Activated CD8-positive, alpha-beta memory T cell treated with anti-CD3 and anti-CD28 coated beads for 48 hours (primary cell): ENCODE measurements at places on chromosomes 12 and 14.

DNA sequence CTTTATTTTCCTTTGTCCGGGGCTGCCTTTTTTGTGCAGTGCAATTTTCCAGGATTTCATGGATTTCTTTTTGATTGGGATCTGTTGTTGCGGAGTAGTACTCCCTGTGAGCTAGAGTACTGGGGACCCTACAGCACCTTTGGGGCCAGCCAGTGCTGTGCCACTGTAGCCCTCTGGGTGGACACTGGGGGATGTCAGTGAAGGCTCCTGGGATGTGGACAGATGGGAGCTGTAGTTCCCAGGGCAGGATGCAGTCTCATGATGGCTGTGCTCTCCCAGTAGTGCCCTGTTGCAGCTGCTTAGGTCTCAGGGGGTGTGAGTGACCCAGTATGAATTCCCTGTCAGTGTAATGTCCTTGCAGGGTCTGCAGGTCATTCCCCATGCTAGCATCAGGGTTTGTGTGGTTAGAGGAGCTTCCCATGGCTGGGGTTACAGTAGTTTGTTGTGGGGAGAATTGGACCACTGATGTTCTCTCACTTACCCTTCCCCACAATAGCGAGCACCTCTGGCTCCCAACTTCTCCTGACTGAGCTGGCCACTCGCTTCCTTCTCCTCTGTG is 72.2 kb downstream of the BRMS1L start:
- no peak for DNase-seq

DNA sequence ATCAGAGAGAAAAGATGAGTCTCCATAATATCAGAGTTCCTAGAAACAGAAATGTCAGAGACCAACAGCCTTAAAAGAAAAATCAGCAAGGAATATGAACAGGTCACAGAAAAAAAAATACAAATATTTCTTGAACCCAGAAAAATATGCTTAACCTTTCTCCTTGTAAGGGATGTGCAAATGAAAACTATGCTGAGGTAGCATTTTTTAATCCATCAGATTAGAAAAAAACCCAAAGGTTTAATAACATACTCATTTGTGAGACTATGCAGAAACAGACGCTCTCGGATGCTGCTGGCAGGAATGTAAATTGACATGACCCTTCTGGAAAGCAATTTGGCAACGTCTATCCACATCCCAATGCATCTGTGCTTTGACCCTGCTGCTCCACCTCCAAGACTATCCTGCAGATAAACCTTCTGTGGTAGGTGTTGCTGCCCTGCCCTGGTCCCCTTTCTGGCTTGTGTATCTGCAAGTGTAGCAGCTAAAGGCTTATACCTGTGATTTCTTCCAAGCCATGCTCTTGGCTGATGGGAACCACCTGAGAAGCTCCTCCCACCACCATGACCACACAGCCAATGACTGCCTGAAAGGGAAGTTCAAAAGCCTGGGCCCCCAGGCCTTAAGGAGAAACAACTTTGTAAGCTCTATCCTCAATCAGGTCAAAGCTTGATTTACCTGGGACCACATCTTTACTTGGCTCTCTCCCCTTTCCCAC is 49.4 kb downstream of the LTBP2 start:
- DNase-seq = no peak

DNA sequence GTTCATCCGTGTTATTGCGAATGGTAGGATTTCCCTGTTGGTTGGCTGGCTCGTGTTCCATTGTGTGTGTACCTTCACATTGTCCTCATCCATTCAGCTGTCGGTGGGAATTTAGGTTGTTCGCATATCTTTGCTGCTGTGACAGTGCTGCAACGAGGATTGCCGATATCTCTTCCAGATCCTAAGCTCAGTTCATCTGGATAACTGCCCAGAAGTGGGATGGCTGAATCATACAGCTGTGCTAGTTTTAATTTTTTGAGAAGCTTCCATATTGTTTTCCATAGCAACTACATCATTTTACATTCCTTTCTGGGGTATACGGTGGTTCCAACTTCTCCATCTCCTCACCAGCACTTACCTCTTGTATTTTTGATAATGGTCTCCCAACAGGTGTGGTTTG is 292.8 kb upstream of the SFSWAP start:
- no peak for DNase-seq

DNA sequence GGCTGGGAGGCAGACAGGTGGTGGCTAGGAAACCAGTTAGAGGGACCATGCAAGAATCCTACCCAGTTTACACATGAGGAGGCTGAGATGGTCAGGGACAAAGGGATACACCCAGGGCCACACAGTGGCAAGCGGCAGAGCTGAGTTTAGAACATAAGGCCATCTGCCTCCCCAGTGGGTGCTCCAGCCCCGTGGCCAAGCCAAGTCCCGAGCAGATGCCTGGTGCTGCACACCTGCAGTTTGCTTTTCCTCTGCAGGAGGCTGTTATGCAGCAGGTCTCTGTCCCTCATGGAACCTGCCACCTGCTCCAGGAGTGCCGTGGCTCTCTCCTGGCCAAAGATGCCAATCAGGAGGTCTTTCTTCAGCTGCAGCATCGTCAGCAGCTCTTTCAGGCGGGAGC is 70.8 kb downstream of the SYNE3 start:
- no peak for DNase-seq

DNA sequence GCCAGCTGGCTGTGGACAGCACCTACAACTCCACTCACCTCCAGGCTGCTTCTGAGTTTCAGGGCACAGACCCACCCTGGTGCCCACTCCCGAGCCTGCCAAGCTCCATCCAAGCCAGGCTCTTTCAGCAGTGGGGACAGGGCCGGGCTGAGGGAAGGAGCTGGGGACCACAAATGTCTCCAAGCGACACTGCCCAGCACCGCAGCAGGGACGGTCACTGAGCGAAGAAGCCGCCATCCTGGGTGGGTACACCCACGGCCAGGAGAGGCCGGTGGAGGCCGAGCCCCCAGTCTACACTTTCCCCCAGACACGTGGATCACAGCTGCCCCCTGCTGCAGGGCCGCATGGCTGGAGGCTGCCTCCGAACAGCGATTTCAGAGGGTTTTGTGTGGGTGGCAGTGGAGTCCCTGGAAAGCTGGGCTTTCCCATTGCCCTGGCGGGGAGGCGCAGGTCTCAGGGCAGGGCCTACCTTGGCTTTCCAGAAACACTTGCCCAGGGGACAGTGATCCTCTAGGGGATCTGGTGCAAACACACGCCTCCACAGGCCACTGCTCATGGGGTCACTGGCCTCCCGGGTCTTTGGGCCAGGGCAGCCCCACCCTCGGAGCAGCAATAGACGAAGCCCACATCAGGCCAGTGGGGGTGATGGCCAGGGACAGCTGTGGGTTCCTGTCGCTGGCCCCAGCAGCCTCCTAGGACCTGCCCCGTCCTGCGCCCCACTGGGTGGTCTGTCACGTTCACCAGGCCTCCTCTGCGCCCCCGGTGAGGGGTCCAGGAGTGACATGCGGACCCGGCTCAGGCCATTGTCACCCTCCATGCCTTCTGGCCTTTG is 1.2 kb upstream of the GPR132 start:
- DNase-seq = no peak

DNA sequence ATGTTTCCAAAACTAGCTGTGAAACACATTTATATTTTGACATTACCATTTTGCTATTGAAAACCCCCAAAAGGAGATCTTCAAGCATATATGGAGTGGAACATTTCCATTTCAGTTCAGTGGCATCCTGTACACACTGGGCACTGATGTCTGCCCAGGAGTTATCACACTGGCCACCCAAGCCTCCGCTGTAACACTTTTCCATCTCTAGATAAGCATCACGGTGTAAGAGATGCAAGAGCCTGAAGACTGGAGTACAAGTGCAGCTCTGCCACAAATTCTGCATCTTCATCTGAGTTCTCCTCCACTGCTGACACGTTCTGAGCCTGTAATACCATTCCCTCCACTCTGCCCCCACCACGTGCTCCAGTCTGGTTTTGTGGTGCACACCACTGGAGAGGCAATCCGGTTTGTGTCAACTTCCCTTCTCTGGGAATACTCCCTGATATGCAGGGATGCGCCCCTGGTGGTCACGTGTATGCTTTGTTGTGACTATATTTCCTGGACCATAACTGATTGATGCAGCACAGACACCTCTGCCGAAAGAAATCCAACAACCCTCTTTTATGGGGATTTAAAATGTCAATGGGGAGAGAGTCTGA is 12.7 kb downstream of the SPTLC2 start:
- no peak for DNase-seq

DNA sequence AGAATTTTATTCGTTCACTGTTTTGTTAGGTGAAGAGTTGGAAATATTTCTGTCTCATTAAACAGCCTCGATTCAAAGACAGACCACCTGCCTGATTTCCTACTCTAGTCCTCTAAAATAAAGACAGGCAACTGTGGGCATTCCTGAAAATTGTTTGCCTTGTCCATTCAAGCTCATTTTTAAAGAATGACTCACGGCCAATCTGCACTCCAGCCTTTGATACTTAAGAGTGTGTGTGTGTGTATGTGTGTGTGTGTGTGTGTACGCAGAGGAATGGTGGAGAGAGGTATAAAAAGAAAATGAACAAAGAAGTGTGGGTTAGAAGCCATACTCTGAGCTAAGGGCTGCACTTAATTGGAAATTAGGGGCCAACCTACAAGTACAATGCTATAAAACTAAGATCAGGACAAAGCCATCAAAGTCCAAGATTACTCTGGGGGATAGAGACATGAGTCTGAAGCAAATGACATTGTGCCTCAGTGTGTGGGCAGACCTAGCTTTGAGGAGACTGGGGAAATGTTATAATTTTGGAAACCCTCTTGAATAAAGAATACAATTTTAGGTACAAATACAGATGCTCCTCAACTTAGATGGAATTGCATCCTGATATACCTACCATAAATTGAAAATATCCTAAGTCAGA is 45.6 kb upstream of the SOCS2 start:
- no peak for DNase-seq

DNA sequence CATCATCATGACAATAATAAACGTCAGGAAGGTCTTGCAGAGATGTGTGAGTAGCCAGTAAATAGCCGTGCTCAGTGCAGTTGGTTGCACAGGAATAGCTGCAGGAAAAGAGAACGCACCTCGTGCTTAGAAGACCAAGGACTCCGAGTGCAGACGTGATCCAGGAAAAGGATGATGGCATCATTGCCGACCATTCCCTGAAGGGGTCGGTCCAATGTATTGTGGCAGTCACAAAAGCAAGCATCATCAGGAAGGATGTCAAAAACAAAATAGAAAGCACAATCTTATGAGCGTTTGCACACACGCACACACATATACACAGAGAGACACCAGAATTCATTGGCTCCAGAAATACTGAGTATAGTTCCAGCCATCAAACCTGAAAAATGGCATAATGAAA is 12.8 kb downstream of the DUSP6 start:
- no peak for DNase-seq

DNA sequence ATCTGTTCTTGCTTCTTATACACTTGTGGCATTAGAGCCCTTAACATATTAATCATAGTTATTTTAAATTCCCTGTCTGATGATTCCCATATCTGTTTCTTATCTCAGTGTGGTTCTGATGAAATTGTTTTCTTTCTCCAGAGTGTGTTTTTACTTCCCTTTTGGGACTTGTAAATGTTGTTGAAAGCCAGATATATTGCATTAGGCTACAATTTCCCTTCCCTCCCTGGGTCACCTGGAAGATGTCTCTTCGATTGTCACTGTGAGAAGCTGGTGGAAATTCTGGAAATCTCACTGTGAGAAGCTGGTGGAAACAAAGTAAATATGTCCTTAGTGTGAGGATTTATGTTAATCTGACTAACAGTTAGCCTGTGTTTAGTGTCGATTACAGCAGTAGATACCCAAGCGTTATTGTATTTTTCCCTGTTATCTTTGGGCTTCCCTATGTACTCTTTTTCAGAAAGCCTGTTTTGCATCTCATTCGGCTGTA is 717.3 kb downstream of the TRHDE start:
- DNase-seq = no peak

DNA sequence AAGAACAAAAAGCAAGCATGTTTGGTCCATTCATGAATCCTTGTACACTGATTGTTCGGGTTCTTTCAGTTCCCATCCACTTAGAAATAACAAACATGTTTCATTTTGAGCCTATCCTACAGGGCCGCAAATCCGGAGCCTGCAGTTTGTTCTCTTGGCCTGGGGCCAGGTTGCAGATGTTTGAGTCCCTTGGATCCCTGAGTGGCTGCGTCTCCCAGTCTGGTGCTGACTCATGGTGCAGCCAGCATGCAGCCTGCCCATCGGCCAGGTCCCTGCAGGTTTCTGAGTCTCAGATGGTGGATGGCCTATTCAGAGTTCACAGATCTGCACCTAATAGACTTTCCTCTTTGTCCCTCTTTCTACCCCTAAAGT is 1.9 kb upstream of the DYNC1H1 start:
- DNase-seq = no peak

DNA sequence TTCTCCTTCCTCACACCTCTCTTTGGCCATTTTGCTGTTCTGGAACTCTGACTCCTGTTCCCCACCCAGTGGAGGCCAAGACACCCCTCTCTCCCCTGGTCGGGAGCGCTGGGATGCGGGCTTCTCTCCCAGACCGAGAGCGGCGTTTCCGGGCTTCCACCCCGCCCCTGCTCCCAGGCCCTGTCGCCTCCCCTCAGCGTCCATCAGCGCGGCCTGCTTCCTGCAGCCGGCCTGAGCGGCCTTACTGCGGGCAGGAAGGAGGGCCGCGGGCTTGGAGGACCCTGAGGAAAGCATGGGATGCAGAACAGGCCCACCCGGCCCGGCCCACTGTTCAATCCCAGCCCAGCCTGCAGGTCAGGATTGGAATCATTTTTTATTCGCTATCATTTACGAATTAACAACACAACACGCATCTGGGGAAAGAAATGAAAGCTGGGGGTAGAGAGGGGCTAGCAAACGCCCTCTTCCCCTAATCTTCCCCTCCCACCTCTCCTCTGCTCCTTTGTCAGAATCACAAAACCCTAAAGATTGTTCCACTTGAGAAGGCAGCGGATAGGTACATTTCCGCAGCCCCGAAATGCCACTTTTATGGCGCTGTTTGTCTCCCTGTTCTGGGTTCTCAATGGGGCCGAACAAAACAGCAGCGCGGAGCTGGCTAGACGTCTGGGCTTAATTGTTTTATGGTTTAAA is 3.8 kb upstream of the HOXC8 start:
- no peak for DNase-seq

- DNase-seq = no peak
Observed at GRCh38 chr14:65877624-65878023, 465.1 kb downstream of the FUT8 start.

DNA sequence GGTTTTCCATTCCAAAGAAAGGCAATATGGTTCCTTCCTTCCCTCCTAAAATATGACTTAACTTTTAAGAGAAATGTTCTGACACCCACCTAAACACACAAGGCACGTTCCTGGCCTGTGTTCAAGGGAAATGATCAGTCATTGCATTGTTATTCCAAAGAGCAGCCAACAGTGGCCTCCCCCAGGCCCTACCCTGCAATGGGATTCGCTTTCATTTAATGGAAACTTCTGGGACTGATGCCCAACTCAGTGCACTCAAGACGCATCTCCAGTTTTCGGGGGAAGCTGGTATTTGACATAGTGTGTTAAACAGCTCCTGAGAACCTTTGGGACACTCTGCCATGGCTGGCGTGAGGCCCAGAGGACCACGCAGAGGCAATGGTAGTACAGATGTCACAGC is 65.9 kb downstream of the DDX51 start:
- DNase-seq = no peak
